ENCODE measurements at places on chromosomes 11 and 22.

DNA sequence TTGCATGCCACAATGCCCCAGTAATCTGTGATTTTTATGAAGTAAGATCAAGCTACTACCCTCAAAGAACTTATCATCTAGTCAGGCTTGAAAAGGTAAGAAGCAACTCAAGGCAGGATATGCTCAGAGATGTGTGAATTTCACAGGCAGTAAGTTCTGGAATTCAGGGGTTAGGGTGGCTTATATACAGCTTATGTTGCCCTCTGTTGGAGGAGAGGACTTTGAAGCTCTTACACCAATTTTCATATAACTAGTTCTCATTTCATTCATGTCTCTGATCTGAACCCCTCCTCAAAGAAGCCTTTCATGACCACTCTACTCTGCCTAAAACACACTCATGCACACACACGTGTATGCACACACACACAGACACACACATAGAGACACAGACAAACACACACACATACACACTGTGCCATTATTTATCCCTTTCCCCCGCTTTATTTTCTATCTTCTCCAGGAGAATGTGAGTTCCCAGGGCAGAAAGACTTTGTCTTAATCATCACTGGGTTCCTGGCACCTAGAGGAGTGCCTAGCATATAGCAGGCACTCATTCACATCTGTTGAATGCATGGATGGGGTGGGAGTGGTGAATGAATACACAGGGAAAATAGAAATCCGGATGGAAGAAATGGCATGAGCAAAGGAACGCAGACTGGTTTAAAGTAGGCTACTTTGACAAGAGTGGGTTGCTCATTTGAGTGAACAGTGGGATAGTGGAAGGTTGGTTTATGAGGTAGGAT is 220.7 kb upstream of the ZBED5 start:
- no peak for DNase-seq

- no peak for DNase-seq
These were observed 3.0 kb downstream of the CNIH2 start for GRCh38 chr11:66281001-66281400.

GRCh38 chr11:1225386-1226225 is 2.7 kb downstream of the MUC5B start:
- no peak for DNase-seq

- DNase-seq = no peak
These were observed 5.3 kb downstream of the CSF2RB start for GRCh38 chr22:36918586-36919284.

- DNase-seq = no peak
These were observed 6.7 kb downstream of the HPX start for GRCh38 chr11:6433998-6434660.

GRCh38 chr11:128852327-128853023 is 14.6 kb downstream of the KCNJ1 start:
- DNase-seq = peak; percentile 87

DNA sequence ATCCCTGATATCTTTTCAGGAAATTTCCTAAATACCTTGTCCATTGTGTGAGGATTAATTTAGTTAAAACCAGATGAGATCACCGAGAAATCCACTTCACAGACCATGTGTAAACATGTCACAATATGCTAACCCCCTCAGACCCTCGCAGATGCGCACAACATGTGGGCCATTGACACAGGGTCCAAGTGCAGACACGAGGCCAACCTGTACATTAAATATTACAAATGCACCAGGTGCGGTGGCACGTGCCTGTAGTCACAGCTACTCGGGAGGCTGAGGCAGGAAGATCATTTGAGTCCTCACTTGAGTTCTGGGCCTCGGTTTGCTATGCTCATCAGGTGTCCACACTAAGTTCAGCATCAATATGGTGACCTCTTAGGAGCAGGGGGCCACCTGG is 9.9 kb upstream of the TMPRSS4 start:
- no peak for DNase-seq

- no peak for DNase-seq
These were observed 1049.1 kb downstream of the BRD1 start for GRCh38 chr22:48778308-48779195.

DNA sequence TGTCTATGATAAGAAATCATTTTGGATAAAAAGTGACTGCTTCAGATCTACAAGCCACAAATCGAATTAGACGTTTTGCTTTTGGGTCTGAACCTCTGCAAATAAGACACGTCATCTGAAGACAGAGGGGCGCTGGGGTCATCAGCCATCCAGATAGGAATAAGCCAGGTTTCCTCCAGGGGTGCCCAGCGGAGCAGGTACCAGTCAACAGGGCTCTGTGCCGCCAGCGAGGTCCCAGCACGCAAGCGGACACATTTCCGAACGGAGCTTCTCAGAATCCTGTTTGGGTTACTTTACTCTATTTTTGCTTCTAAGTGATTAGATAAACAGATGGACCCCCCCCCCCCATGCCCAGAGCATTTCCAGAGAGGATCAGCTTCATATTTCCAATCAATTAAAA is 873.8 kb downstream of the BRD1 start:
- no peak for DNase-seq

DNA sequence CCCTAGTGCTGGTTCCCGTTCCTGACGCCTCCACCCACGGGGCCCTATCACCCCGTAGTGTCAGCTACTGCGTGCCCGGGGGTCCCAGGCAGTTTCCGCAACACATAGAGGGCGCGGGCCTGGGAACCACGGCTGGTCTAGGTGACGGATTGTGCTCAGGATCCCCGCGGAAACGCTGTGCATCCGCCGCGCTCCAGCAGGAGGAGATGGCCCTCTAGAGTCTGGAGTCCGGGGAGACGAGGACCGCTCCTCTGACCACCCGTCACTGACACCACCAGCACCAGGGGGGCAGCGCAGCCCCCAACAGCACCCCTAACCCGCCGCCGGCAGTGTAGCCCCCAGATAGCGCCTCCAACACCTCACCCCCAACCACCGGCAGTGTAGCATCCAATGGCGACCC is 4.4 kb upstream of the RFPL3 start:
- no peak for DNase-seq

GRCh38 chr11:108592591-108593213 is 866 bp downstream of the EXPH5 start:
- DNase-seq = peak; percentile 12

- peak; percentile 17 for DNase-seq
These were observed 4.7 kb downstream of the YPEL4 start for GRCh38 chr11:57644748-57645688.

- no peak for DNase-seq
These were observed 5.3 kb upstream of the KLHDC7B start for GRCh38 chr22:50540381-50540780.

DNA sequence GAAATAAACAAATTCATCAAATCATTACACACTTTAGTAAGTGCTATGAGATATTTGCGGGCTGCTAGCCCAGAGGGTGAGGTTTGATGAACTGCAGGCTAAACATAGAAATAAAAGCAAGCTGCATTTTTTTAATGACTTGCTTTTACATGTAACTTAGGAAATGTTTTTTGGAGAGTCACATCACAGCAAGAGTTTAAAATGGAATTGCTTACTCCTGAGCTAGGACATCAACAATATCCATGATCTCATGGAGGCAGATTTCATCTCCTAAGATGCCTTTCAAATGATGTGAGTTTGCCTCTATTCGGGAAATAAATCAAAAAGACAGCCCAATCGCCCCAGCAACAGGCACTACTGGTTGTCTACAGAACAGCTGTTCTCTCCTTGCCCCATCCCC is 73.4 kb upstream of the CD44 start:
- DNase-seq = no peak

DNA sequence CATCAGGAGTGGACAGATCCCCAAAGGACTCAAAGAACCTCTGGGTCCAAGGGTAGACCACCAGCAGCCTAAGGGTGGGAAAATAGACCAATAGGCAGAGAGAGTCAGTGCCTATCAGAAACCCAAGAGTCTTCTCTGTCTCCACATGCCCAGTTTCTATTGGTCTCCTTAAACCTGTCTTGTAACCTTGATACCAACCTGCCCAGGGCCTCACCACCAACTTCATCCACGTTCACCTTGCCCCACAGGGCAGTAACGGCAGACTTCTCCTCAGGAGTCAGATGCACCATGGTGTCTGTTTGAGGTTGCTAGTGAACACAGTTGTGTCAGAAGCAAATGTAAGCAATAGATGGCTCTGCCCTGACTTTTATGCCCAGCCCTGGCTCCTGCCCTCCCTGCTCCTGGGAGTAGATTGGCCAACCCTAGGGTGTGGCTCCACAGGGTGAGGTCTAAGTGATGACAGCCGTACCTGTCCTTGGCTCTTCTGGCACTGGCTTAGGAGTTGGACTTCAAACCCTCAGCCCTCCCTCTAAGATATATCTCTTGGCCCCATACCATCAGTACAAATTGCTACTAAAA is at the start of gene HBB:
TSS of gene HBB (minus strand) at position 340 of the 579 bp plus-strand sequence. CDS start at position 290, 50 bp downstream.
- no peak for DNase-seq

GRCh38 chr11:36253238-36253637 is 36.0 kb downstream of the COMMD9 start:
- no peak for DNase-seq

GRCh38 chr11:134527382-134528243 is 115.6 kb upstream of the B3GAT1 start:
- no peak for DNase-seq

GRCh38 chr22:46289244-46289891 is 7.3 kb upstream of the GTSE1 start:
- DNase-seq = no peak

DNA sequence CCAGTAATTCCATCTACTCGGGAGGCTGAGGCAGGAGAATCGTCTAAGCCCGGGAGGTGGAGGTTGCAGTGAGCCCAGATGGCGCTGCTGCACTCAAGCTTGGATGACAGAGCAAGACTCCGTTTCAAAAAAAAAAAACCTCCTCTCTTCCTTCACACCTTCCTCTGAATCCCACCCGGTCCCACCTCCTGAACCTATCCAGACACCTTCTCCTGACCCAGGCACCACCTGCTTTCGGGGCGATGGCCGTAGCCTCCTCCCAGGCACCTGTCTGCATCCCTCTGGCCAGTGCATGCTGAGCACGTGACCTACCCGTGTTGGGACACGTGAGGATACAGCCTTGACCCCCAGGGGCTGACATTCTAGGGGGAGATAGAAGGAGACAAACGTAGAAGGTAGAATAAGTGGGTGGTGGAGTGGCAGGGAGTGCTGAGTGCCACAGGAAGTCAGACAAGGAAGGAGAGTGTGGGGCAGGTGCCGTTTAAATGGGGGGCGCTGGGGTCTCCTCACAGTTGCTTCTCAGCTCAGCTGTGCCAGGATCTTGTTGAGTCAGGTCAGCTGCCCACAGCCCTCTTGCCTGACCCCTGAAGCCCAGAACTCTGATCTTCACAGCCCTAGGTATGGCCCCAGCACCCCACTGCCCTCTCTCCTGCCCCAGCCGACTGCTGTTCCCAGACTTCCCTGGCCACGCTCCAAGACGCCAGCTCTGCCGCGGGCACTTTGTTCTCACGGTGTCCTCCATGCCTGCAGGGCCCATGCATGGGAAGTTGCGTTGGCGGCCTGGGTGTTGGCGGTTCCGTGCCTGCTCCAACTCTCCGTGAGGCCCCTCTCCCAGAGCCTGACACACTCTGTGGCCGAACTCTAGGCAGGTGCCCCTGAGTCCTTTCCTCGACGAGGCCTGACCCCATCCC is 1.2 kb upstream of the MIOX start:
- DNase-seq = no peak

GRCh38 chr11:27592098-27592780 is 85.7 kb upstream of the LIN7C start:
- no peak for DNase-seq

DNA sequence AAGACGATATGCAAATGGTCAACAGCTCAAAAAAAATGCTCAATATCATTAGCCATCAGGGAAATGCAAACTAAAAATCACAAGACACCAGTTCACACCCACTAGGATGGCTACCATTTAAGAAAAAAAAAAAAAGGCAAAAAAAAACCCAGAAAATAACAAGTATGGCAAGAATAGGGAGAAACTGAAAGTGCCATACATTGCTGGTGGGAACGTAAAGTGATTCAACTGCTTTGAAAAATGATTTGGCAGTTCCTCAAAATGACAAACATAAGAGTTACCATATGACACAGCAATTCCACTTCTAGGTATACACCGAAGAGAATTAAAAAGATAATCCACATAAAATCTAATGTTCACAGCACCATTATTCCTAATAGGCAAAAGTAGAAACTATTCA is 47.5 kb downstream of the PICALM start:
- no peak for DNase-seq

DNA sequence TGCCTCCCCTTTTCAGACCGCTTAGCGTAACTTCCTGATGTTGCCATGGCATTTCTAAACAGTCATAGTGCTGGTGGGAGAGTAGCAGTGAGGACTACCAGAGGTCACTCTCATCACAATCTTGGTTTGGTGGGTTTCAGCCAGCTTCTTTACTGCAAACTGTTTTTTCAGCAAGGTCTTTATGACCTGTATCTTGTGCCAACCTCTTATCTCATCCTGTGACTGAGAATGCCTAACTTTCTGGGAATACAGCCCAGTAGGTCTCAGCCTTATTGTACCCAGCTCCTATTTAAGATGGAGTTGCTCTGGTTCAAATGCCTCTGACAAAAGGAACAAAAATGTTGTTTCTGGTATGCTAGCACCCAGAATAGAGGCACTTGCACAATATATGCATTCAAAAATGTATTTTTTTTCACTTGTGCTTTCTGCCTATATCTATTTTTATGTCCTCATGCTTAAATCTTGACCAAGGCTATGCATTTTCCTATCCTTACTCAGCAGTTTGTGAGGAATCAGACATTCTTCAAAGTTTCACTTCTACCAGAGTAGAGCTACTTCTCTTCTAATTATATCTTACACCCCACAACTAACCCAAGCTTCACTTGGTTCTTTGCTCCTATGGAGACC is 16.1 kb upstream of the OR51M1 start:
- no peak for DNase-seq

GRCh38 chr11:73983741-73984538 is 1.3 kb upstream of the UCP2 start:
- no peak for DNase-seq

DNA sequence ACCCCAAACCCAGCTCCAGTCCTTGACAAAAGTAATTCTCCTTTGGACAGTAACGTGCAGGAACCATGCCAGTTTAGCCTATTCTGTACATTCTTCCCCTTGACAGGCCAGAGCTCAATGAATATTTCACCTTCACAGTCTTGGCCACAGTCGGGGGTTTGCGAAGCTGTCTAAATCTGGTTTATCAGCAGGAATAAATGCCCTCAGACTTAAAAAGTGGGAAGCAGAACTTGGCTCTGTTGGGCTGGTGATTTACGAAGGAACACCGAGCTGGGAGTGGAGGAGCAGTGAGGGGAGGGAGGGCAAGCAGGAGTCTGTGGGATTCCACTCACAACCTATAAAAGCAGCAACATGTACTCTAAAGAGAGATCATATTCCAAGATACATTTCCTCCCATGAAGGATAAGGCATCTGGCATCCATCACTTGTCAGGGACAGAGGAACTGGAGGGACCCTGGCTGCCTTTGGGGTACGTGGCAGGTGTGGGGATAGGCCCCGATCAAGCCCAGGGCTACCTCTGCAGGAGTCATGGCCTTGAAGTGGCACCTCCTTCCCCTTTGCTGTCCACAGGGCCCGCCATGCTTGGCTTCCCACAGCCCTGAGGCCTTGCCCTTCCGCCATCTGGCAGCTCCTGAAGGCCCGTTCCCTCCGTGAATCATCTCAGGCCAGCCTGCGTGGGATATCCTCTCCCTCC is 154.3 kb downstream of the ADAMTS15 start:
- DNase-seq = no peak

GRCh38 chr22:37197451-37198257 is 9.6 kb upstream of the C1QTNF6 start:
- DNase-seq = no peak
